ENCODE measurements at places on chromosomes 12 and 14.

GRCh38 chr14:34835312-34835711 is 39.8 kb downstream of the BAZ1A start:
- no peak for DNase-seq

DNA sequence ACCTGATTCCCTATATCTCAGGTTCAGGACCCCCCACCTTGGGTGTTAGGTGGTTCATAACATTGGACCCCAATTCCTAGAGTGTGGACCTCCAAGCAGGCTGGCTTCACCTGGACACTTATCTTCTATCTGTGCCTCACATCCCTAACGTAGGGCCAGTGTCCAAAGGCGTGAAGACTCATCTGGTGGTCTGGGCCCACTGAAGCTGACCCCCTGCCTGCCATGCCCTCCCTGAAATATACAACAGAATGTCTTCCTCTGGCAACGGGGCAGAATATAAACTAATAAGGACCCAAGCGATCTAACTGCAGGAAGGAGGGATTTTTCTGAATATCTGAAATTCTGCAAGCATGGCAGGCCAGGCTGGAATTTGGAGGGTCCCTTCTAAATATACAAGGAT is 5.6 kb downstream of the HOXC13 start:
- no peak for DNase-seq

- no peak for DNase-seq
Measured at GRCh38 chr12:73159954-73160353, 887.8 kb downstream of the TRHDE start.

DNA sequence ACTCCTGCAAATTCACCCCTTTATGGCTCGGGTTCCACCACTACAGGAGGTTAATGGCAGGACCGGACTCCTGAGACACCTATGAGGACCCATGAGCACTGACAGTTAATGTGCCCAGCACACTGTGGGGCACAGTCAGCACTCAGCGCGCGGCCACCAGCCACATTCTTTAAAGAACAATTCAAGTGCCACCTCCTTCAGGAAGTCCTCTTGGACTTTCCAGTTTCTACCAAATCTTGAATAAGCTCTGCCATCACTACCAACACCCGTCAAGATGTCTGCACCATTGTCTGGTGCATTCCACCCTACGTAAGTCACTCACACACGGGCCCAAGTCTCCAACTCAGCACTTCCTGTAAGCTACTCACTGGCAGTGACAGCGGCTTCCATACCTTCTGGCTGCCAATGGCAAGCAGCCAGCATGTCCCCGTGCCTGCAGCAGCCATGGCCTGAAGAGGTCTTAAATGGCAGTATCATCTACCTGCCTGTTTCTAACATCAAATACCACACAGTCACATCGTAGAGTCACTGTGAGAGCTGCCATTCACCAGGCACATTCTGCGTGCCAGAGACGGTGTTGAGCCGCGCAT is 48.5 kb downstream of the CDC42BPB start:
- no peak for DNase-seq

DNA sequence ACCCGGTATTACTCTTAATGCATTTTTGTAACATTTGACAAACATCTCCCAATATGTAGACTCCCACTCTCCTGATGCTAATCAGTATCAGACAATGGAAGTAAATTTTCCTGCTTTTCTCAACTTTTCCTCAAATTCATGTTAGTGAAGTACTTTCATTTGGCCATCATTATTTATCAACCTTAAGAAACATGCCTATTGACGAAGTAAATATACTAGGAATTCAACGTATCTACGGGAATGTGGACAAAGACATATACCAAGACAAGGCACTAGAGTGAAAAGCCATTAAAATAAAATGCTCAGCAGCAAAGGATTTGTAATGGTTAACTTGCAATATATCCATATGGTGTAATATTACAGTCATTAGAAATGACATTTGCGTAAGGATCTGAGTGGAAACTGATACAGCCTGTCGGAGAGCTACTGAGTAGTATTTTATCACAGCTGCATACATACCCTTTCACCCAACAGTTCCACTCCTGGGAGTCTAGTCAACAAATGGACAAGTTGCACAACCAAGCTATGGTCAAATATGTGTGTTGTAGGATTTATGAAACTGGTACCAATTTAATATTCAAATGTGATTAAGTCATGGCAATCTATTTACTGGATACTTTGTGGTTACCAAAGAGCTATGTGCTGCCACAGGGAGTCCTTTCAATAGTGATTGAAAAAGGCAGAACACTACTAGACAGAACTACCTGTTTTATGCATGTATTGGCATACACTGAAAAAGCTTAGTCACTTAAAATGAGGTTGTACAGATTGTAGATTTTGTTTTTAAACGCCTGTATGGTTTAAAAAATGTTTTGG is 26.5 kb downstream of the NUDT4 start:
- no peak for DNase-seq

- DNase-seq = no peak
Measured at GRCh38 chr12:114131824-114132223, 165.7 kb upstream of the RBM19 start.

GRCh38 chr12:108966378-108967151 is 54.3 kb downstream of the SVOP start:
- DNase-seq = no peak

GRCh38 chr12:51636986-51637385 is 46.0 kb downstream of the SCN8A start:
- no peak for DNase-seq

DNA sequence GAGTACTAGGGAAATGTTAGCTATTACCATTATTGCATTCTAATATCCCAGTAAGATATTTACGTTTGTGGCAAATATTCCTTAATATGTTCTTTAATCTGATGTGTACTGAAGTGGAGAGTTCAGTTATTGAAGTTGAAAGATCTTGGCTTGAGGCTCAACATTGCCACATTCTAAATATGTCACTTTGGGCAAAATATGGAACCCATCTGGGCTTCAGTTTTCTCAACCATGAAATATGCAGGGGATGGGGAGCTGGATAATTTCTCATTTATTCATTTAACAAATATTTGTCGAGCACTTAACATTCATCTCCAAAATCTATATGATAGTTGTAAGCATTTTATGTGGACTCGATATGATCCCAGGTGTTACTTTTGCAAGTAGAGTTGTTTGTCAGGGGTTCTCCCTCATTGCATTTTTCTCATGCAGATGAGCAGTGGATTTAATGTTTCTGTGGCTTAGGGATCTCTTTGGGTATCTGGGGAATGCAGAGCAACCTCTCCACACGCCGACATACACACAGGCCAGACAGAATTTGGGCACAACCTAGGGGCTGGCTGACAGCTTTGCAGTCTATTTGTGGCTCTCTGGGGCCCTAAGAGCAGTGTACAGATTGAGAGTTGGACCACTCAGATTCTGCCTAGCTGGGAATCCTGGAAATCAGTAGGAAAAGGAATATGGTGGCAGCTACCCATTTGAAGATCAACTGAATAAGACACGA is 26.6 kb upstream of the APPL2 start:
- no peak for DNase-seq

GRCh38 chr14:67911562-67911961 is 92.0 kb downstream of the RAD51B start:
- DNase-seq = no peak

DNA sequence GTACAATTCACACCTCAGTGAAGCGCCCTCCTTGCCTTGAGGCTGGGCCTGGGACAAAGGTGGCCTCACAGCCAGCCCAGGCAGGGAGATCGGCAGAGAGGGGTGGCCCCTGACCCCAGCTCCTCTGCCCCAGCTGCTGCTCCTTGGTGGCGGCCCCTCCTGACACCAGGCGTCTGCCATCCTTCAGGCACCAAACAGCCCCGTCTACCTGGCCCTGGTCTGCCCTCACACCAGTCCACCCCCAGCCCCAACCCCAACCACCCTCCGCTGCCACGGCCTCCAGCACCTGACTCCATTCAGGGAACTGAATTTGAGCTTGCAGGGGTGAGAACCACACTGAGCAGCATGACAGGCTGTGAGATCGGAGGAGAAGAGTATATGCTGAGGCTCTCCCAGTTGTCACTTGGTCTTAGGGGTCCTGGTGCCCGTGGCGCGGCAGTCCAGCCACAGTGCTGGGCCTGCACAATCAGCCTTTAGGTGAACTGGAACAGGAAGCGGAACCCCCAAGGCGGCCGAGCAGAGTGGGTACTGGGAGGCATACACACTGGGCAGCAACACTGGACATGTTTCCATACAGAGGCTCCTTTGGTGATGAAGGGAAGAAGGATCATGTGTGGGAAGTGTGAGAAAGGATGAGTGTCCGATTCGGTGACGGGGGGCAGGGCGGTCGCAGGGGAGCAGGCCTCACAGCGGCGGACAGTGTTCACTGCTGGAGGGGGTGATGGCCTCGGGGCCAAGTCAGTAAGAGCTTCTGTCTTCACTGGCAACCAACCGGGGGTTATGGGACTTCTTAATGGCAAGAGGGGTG is 18.7 kb downstream of the ZFYVE21 start:
- DNase-seq = no peak

DNA sequence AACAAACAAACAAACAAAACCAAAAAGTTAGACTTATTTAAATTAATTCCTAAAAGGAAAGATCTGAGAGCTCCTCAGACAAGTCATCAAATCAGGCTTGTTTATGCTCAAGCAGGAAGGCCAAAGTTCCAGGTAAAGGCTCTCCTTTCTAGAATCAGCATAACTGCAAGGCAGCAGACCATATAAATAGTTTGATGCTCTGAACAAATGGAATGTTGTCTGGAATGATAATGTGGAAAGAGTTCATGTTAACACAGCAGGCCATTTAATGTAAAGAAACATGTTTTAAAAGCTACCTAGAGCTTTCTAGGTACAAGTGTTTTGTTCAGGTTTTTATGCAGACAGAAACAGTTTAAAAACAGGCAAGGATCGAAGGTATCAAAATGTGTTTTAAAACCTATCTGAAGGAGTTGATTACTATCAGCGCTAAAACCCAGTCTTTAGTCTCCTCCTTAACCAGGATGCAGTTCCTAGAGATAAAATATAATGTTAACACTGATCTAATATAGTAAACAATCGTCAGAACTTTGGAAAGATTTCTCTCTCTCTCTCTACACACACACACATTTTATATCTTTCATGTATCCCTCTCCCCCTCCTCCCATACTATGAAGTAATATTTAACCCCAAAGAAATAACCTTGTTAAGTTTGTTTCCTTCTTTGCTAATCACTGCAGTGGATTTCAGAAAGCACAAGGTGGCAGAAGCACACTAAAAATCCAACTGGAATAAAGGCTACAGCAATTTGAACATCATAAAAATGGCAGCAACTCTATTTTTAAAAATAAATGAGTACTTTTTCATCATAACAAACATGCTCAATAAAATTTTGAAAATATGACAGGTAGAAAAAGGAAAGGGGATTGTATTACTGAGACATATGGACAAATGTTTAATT is 135.5 kb downstream of the PAWR start:
- no peak for DNase-seq

GRCh38 chr14:90496379-90496778 is 99.5 kb downstream of the CALM1 start:
- no peak for DNase-seq

DNA sequence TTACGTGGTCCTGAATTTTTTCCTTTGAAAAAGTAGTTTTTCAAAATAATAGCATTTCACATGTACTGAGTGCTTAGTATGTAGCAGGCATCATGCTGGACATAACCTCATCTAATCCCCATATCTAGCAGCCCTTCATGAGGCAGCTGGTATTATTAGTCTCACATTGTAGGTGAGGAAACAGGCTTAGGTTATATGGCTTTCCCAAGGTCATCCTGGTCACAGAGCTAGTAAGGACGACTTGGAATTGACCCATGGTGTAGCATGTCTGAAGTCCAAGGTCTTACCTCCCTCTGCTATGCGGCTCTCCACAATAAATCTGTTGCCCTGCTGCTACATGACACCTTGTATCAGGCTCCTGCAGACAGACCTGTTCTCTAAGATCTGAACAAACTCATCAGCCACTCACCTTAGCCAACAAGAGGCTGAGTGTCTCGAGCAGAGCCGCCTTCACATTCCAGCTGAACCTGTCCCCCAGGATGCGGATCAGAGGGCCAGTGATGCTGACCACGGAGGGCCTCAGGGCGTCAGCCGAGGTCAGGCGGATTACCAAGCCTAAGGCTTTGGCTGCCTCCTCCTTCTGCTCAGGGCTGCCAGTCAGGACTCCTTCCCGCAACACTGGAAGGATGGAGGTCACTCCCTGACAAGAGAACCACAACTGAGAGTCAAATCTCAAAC is 19.7 kb upstream of the RAB35 start:
- no peak for DNase-seq

DNA sequence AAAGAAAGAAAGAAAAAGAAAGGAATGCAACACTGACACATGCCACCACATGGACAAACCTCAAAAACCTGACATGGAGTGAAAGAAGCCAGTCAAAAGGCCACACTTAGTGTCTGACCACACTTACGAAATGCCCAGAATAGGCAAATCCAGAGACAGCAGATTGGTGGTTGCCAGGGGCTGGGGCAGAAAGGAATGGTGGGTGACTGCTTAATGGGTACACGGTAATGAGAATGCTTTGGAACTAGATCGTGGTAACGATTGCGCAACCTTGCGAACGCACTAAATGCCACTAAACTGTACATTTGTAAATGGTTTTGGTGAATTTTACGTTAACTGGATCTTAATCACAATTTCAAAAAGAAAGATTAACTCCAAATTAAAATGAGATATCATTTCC is 39.5 kb downstream of the SCARB1 start:
- no peak for DNase-seq

DNA sequence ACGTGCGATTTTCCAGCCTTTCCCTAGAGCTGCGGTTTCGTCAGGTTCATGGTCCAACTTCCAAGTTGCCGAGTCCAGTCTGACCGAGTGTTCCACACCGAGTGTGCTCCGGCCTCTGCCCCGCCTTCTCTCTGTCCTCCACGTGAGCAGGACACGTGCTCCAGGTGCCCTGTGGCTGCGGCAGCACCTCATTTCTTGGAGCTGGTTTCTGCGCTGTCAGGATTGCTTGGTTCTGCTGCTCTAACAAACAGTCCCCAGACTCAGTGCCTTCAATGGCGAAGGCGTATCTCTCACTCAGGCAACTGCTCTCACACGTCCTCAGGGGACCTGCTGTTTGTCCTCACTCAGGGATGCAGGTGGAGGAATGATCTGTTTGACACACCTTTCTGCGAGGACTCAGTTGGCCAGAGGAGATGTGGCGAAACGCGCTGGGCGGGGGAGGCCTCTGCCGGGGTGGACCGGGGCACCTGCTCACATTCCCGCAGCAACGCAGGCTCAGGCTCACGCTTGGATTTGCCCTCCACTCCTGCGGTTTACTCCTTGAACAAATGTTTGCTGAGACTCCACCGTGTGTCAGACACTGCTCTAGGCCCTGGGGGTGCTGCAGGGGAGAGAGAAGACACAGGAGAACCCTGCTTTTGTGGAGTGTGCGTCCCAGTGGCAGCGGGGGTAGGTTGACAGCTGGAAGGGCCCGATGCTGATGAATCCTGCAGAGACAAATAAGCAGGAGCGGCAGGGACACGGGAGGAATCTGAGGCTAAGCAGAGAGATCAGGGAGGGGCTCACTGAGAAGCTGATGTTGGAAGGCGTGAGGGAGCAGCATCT is 63.4 kb upstream of the FBRSL1 start:
- DNase-seq = no peak
